ENCODE measurements at places on chromosomes 2 and 18. TPM values are rescaled to one million over a fixed set of nuclear protein-coding genes. Genes with fewer than 3 reads are reported as not detected.

DNA sequence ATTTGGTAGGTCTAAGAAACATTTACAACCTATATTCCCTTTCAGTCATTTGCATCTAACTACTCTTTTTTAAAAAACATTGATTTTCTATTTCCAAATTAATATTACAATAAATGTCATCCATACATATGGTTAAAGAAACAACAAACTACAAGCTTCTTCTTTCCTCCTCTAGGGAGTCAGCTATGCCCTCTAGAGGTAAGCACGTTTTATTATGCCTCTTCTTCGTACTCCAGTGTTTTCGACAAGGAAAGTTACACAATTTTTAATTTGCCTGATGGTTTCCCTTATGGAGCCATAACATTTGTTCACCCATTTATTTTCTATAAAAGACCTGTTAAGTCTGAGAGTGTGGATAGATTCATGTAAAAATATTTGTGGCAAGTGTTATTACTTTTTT is 183.4 kb upstream of the CDH7 start:
- DNase-seq = no peak

The HPCAL1 gene
- 56.7 TPM for total RNA-seq

GRCh38 chr18:79881695-79882094 is 69.8 kb downstream of the SLC66A2 start:
- DNase-seq = peak; percentile 10

GRCh38 chr2:230775737-230776136 is 63.1 kb downstream of the CAB39 start:
- DNase-seq = no peak

GRCh38 chr2:19484736-19485135 is 126.3 kb upstream of the OSR1 start:
- no peak for DNase-seq

The NUP35 gene
- 8.7 TPM for total RNA-seq

The C1GALT1C1L gene
- total RNA-seq = not detected

GRCh38 chr2:70480468-70480867 is 73.2 kb downstream of the TGFA start:
- DNase-seq = no peak

GRCh38 chr2:172914341-172915008 is 161.2 kb upstream of the MAP3K20 start:
- DNase-seq = no peak

DNA sequence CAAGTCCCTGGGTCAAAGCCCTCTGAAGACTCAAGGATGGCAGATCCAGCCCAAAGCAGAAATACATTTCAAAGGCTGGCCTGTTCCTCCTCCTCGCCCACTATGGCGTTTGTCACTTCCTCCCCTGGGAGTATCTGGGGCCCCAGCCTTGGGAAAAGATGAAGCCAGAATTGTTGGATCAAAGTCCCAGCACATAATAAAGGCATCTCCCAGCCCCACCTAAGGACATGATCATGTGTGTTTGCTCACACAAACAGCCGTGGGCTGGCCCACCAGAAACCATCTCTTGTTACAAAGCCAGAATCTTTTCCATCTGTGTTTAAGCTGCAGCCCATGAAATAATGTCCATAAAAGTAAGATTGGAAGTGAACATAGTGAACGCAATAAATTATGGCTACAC is 50.1 kb upstream of the HAAO start:
- DNase-seq = no peak

The INHA gene
- 1.1 TPM for total RNA-seq

DNA sequence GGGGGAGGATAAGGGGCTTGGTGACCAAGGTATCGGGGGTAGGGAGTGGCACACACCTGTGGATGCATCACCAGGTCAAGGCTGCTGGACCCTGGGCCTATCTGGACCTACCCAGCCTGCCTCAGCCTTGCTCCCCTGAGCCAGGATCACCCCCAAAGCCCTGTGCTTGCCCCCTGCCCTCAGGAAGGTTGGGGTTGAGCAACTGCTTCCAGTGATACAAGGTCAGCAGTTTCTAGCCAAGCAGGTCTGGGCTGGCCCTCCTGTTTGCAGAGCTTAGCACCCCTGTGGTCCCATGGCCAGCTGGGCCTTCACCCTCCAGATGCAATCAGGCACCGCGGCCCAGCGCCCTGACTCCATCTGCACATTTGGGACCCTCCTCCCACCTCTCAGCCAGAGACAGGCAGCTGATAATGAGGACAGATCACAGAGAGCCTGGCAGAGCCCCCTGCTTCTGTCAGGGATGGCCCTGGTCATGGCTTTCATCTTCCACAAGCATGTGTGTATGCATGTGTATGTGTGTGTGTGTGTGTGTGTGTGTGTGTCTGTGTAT is 154.6 kb downstream of the TFCP2L1 start:
- no peak for DNase-seq

DNA sequence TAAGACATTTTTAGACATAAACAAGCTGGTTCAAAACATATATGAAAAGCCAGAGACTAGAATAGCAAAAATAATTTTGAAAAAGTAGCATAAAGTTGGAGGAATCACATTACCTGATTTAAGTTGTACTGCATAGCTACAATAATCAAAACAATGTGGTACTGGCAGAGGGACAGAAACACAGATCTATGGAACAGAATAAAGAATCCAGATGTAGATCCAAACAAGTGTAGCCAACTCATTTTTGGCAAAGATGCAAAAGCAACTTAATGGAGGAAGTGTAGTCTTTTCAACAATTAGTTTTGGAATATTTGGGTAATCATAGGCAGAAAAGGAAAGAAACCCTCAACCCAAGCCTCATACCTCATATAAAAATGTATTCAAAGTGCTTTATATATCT is 278.7 kb upstream of the ZNF521 start:
- no peak for DNase-seq

GRCh38 chr2:7825591-7826312 is 856.1 kb upstream of the ID2 start:
- no peak for DNase-seq

- DNase-seq = peak; percentile 15
These were observed 48.7 kb upstream of the FZD7 start for GRCh38 chr2:201984800-201985525.

All from tibial nerve (tissue), 4 donors.